ENCODE measurements at places on chromosomes 1 and 21. TPM values are rescaled to one million over a fixed set of nuclear protein-coding genes. Genes with fewer than 3 reads are reported as not detected.

The CLDN14 gene
- polyA plus RNA-seq, result not detected

The C1orf94 gene
- polyA plus RNA-seq, result not detected

The TBX15 gene
- not detected for polyA plus RNA-seq

The PPM1J gene
- polyA plus RNA-seq, result 20.1 TPM

The TAS1R1 gene
- polyA plus RNA-seq, result 0.17 TPM

The ZFP69B gene
- polyA plus RNA-seq, result 3.7 TPM

The EXO5 gene
- polyA plus RNA-seq, result 6.1 TPM

The BSND gene
- polyA plus RNA-seq, result not detected

The ITGB2 gene
- polyA plus RNA-seq, result 0.12 TPM

The ANKRD65 gene
- polyA plus RNA-seq, result 0.32 TPM

The CAP1 gene
- polyA plus RNA-seq, result 92.8 TPM

The TEX38 gene
- polyA plus RNA-seq, result 1.4 TPM

The IFI44 gene
- not detected for polyA plus RNA-seq

The TMPRSS2 gene
- not detected for polyA plus RNA-seq

The LCE2A gene
- polyA plus RNA-seq, result not detected

The SLC1A7 gene
- 0.15 TPM for polyA plus RNA-seq

The HMGCS2 gene
- polyA plus RNA-seq, result 0.15 TPM

The CFHR2 gene
- polyA plus RNA-seq, result not detected

The OR2T29 gene
- polyA plus RNA-seq, result not detected

The FAM89A gene
- 24.7 TPM for polyA plus RNA-seq

All from cardiac muscle cell (in vitro differentiated cells and primary cell).